ENCODE measurements at places on chromosomes 7 and 10.

DNA sequence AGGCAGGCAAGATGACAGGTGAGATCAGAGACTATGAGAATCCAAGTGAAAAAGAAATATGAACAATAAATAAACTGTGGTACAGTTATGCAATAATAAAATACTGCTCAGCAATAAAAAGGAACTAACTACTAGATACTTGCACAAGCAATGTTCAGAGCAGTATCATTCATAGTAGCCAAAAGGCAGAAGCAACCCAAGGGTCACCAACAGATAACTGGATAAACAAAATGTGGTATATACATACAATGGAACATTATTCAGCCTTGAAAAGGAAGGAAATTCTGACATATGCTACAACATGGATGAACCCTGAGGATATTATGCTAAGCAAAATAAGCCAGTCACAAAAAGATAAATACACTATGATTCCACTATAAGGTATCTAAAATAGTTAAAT is 76.9 kb upstream of the KCNIP2 start:
- DNase-seq = no peak

- DNase-seq = no peak
Measured at GRCh38 chr7:5692112-5692844, 89.2 kb downstream of the RNF216 start.

DNA sequence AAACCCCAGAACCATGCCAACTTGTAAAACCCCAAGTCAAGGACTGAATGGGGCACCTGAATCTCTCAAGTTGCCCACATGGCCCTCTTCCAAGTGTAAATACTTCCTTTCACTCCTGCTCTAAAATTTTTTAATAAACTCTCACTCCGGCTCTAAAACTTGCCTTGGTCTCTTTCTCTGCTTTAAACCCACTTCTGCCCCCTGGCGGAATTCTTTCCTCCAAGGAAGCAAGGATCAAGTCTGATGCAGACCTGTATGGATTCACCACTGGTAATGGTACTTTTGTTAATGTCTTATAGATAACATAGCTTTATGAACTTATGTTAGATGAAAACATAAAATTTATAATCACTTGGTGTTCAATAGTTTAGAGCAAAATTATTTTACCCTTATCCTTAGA is 33.8 kb downstream of the SLC16A9 start:
- DNase-seq = no peak

- DNase-seq = no peak
Measured at GRCh38 chr7:16187131-16187530, 234.2 kb downstream of the CRPPA start.

DNA sequence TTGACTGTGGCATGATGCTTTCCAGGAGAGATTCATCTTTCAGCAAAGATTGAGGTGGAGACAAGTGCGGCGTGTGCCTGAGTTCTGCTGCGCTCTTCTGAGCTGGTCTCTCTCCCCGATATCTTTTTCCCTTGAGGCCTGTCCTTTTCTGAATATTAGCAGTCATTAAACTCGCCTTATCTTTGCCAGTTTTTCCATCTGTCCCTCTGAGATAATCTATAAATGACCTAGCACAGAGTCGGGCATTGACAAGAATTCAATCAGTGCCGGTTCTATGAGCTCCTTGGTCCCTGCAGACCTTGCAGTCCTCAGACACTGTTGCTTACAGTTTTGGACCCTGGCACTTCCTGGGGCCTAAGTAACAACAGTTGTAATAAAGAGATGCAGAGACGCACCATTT is 89.7 kb upstream of the IKZF1 start:
- no peak for DNase-seq

GRCh38 chr7:90773269-90773668 is 177.1 kb downstream of the CDK14 start:
- no peak for DNase-seq

DNA sequence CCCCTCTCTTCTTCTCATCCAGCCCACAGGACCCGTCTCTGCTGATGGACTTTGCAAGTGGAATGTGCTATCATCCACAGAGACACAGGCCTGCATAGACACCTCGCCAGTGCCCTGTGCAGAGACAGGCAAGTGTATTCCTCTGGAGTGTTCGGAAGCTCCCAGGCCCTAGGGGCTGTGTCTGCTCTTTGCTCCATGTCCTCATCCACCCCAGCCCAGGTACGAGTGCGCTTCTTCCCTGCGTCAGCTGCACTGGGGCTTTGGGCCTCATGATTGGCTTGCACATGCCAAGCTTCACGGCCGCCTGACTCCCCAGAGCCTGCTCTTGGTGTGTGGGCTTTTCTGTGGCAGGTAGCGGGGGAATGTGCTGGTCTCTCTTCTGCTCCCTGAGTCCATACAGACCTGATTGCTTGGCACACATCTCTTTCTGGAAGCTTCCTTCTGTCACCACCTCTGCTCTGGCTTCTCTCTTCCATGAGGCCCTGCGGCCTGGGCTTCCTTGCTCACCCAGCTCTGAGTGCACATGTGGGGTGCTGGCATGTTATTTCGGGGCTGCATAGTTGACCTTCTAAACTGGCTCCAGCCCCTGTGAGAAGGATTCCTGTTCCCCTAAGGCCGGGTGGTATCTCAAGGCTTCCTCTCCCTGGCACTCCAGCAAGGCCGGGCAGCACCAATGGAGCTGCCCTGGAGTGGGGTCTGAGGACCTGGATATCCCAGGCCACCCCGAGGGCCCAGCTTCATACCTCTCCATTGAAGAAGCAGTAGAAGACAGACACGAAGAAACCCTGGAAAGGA is 27.8 kb downstream of the CRHR2 start:
- no peak for DNase-seq

DNA sequence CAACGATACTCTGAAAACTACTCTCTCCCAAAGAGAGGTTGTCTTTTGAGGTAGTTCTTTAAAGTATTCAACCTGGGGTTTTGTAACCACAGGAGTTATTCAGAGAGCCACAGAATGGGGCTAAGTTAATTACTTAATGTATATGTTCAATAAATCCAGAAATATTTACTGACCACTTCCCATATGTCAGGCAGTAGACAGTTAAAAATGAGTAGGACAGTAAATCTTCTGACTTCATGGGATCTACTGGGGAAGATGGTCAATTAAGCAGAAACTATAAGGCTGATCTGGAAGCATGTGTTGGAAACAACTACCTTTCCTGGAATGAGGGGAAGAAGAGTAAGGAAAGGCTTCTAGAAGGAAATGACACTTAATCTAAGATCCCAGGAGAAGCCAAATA is 167.7 kb downstream of the MAGI2 start:
- no peak for DNase-seq

GRCh38 chr10:93440591-93441091 is 41.5 kb downstream of the MYOF start:
- DNase-seq = no peak

GRCh38 chr7:45071528-45071927 is 17.2 kb downstream of the NACAD start:
- DNase-seq = no peak

DNA sequence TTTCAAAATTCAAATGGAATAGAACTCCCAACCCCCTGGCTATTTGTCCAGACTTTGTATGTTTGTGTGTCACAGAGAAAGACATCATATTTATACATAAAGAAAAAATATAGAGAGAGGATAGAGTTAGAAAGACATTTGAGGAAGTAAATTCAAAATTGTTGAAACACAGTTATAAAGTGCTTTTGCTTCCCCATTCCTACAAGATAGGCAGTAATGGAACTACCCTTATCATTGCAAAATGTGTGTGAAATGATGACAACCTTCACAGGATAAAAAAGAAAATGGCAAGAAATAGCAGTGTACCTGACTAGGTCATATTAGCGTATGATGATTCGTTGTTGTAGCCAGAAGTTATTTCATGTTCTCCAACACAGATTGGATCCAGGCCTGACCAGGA is 63.1 kb downstream of the FZD1 start:
- DNase-seq = no peak

- no peak for DNase-seq
Measured at GRCh38 chr10:58158806-58159205, 108.9 kb downstream of the IPMK start.

DNA sequence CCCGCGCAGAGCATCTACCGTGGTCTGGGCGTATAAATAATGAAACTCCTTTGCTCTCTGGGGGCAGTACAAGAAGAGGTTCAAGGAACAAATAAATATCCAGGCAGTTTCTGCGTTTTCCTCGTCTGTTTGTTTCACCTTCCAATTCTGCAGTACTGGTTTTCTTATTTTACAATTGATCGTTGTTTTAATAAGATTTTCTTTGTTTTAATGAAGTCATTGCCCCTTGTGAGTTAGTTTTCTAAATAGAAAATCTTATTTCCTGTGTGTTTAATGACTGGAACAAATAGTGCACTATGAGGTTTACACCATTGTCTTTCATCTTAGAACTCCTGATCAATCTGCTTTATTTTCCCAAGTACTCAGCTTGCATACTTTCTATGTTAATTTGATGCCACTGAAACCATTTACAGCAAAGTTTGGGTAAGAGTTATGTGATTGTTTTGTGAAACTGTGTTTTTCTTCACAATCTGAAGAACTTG is 1.2 kb downstream of the PLEKHA1 start:
- no peak for DNase-seq

GRCh38 chr7:48180981-48181380 is 9.7 kb downstream of the ABCA13 start:
- DNase-seq = no peak

- no peak for DNase-seq
Measured at GRCh38 chr10:128300290-128300824, 174.1 kb upstream of the MKI67 start.

DNA sequence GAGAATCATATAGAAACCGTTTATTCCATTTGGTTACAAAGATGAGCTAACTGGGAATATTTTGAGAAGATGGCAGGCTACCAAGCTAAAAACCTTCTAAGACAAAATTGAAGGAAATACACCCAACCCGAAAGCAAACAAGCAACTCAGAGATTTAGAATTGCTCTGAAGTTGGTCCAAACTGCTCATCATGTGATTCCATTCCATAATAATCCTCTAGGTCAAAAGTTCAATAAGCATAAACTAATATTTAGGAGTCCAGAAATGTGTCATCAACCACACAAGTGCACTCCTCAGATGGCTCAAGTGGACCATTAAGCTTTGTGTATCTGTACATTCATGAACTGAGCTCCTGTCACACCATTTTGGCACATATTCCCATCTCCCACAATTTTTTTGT is 28.7 kb downstream of the DGKI start:
- no peak for DNase-seq

- no peak for DNase-seq
Measured at GRCh38 chr7:151804756-151805155, 72.2 kb downstream of the PRKAG2 start.

GRCh38 chr7:150755473-150756099 is 18.4 kb downstream of the GIMAP5 start:
- peak; percentile 69 for DNase-seq

DNA sequence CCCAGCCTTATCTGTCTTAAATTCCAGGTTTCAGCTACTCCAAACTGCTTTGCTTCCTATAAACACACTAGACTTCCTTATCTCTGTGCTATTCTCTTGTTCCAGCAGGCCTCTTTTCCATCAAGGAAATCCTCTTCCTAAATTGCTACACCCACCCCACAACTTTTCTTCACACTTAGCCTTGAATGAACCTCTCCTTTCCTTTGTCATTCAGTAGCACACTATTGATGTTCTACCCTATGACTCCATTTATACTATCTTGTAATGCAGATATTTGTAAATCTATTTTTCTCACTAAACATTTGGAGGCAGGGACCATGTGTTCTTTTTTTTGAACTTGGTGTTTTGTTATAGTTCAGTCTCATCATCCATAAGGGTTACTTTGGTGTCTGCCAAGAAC is 3.7 kb downstream of the SLC16A9 start:
- DNase-seq = no peak

DNA sequence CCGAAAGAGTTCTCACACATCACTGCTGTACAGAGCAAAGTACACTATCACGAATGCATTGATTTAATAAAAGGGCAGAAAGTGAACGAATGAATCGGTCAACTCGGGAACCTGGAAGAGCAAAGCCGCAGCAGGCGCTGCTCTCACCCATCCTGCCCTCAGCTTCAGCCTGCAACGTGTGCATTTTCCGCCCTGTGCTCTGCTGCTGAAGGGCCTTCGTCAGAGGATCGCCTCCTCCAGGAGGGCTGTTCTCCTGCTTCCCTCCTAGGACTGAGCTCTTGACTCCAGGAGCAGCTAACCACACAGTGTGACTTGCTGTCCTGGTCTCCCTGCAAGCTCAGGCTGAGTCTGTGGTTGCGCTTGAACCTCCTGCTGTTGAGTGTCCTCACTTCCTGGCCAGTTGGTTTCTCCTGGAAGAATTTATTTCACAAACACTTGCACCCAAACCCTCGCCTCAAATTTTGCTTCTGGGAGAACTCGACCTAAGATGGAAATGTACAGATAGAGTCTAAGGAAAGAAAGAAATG is 473.0 kb upstream of the KLF6 start:
- no peak for DNase-seq

GRCh38 chr7:108136191-108136688 is 6.1 kb upstream of the LAMB4 start:
- no peak for DNase-seq

- DNase-seq = peak; percentile 36
Measured at GRCh38 chr7:131859147-131859821, 302.9 kb upstream of the PODXL start.

DNA sequence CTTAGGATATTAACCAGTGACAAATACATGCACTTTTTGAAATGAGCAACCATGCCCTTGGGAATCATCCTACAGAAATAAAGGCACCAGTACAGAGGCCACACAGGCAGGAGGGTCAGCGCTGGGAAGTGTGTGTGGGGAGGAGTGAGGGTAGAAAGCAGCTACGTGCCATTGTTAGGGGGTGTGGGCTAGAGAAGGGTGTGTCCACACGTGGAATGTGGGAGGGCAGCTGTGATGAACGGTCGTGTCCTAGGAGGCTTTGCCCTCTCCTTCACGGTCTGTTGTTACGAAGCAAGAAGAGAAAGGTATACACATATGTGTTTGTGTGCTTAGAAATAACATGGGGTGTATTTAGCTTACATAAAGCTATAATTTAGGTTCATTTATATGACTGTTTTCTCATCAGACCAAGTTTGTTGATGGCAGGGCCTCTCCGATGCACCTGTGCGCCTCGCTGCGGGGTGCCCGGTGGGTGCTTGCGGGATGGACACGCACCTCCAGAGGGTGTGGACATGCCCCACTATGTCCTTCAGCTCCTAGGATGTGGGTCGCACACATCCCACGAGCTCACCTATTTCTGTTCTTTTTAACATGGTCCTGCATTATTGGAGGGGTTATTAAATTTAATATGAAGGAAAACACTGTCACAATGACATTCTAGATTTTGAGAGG is 16.9 kb upstream of the GET4 start:
- DNase-seq = no peak

GRCh38 chr10:98470850-98471249 is 24.1 kb upstream of the HPS1 start:
- DNase-seq = no peak

DNA sequence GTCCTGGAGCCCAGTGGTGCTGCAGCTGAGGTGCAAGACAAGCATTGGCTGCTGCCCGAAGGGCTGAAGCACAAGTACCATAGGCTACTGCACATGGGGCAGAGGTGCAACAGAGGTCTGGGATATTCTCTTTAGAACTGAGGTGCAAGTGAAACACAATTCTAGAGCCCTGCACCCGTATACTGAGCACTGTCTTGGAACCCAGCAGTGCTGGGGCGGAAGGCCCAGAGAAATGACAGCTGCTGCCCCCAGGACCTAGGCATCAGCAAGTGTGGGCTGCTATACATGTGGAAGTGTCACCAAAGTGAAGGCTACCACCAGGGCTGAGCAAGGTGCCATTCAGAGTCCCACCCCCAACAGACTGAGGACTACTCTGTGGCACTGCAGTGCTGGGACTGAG is 393.6 kb upstream of the STEAP1 start:
- no peak for DNase-seq

GRCh38 chr10:13165177-13165576 is 3.8 kb downstream of the MCM10 start:
- DNase-seq = no peak

All from activated naive CD4-positive, alpha-beta T cell treated with anti-CD3 and anti-CD28 coated beads, Interleukin-2, amount 50 U/mL, for 16 hours (primary cell).